Hematopoietic multipotent progenitor cell treated with erythropoietin and hydrocortisone succinate and interleukin-3 and kit ligand, for 17 days (in vitro differentiated cells): ENCODE measurements at places on chromosomes 2 and 18.

DNA sequence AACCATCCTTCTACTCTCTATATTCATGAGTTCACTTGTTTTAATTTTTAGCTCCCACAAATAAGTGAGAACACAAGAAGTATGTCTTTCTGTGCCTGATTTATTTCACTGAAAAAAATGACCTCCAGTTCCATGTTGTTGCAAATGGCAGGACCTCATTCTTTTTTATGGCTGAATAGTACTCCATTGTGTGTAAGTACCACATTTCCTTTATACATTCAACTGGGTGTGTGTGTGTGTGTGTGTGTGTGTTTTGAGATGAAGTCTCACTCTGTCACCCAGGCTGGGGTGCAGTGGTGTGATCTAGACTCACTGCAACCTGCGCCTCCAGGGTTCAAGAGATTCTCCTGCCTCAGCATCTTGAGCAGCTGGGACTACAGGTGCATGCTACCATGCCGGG is 41.2 kb downstream of the KCNG3 start:
- DNase-seq: no peak

- no peak for DNase-seq
These were observed 2.8 kb upstream of the INPP4A start for GRCh38 chr2:98441706-98442450.

DNA sequence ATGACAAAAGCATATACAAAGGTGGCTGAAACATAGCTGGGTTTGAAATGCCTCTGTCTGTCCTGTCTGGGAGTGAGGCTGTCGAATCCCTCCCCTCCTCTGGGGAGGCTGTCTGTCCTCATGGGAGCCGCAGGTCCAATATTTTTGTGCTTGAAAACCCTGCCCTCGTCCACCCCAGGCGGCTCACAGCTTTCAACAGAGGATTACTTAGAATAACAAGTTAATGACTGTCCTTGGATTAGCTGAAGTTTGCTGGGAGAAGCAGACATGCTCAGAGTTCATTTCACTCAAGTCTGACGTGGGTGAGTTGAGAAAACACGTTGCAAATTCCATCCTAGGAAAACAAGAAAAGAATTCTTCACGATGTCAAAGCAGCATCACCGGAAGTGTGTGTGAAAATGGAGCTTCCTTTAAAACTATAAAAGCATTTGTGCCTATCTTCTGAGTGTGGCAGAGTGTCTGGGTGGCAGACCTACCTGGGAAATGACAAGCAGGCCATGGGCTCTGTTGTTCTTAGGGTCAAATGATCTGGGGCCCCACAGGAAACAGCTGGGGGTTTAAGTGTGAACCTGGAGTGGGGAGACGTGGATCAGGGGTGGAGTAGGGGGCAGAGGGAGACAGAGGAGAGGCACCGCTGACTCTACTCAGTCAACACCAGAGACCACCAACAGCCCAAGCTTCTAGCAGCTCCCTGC is 77.1 kb downstream of the DDX1 start:
- no peak for DNase-seq

DNA sequence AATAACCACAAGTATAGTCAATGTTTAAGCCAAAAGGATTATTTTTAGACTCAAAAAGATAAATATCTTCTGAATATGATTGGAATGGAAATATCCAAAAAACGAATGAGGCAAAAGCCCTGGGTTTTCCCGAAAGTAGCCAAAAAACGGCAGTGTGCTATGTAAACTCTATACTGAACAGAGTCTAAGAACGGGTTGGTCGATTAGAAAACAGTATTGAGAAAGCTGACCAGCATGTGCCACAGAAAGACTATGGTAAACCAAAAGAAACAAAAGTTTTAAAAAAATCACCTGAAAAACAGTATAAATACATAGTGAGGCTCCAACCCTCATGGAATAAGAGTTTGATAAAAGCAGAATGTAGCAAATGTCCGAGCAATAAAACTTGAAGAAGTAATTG is 92.0 kb upstream of the DLGAP1 start:
- no peak for DNase-seq

DNA sequence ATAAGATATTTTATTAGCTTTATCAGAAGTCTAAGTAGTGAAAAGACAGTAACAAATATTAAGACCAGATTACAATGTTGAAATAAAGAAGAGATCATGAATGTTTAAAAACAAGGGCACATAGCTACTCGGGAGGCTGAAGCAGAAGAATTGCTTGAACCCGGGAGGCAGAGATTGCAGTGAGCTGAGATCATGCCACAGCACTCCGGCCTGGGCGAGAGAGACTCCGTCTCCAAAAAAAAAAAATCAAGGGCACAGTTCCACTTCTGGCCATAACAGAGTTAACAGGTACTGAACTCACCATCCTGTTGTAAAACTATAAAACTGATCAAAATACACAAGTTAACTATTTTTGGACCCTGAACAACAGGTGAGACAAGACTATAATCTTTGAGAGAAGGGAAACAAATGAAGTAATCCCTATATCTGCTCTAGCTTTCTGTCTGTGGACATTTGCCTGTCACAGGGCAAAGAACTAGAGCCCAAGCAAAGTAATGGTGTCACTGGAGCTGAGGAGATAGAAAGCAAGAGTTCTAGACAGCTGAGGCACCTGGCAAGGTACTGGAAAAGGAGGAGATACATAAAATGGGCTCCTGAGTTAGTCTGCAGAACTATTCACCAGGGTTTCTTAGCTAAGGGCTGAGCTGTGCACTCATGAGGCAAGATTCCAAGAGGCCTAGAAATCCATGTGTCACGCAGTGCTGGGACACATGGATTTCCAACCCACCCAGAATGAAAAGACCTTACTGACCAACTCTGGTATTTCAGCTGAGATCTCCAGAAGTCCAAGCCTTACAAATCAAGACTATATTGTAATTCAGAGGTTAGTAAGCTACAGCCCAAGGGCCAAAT is 15.2 kb downstream of the MMADHC start:
- DNase-seq: no peak

DNA sequence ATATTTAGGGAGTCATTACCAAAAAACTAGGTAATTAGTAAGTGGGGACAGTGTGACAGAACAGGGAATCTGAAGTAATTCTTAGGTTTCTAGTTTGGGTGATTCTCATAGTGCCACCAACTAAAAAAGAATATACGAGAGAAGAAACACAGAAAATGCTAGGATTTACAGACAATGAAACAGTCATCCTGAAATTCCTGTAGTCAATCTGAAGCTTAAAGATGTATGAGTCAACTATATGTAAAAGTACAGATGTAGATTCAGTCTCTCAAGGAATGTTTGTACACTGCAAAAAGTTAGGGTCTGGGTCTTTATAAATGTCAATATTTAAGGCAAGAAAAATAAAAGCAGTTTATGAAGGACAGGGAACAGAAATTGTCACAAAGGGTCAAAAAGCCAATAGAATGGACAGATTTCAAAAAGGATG is 107.0 kb downstream of the STRN start:
- DNase-seq: no peak

GRCh38 chr2:239951825-239952224 is 73.3 kb downstream of the NDUFA10 start:
- DNase-seq: no peak

- no peak for DNase-seq
These were observed 23.2 kb upstream of the SEH1L start for GRCh38 chr18:12924616-12925015.

GRCh38 chr2:143398781-143399180 is 269.6 kb downstream of the ARHGAP15 start:
- DNase-seq: no peak

DNA sequence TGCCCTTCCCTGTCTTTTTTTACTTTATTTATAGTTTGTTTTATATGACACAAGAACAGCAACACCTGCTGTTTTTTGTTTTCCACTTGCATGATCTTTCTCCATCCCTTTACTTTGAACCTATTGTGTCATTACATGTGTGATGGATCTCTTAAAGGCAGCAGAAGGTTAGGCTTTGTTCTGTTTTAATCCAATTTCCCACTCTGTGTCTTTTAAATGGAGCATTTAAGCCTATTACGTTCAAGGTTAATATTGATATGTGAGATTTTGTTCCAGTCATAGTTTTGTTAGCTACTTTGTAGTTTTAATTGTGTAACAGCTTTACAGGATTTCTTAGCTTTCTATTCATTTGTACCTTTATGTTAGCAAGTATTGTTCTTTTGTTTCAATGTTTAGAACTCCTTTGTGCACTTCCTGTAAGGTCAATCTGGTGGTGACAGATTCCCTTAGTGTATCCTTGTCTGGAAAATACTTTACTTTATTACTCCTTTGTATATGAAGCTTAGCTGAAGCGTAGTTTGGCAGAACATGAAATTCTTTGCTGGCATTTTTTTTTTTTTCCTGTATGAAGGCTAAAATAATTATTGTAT is 1443.0 kb upstream of the LRRTM1 start:
- DNase-seq: no peak

GRCh38 chr2:64540615-64541014 is 16.5 kb downstream of the AFTPH start:
- no peak for DNase-seq

- no peak for DNase-seq
These were observed 13.4 kb upstream of the SPATA3 start for GRCh38 chr2:230982528-230982927.
